ENCODE measurements at places on chromosomes 12 and 14.
A peak's percentile ranks its signal among the peaks of the same experiment; 100 is the strongest.

- DNase-seq, result no peak
- no peak overlapping the region for H3K27ac ChIP-seq
- H3K36me3 ChIP-seq, result no peaks in the 10 kb centered on the region
- peaks cover 13% of the 10 kb centered on the region for H3K4me1 ChIP-seq
- no peak overlapping the region for H3K4me3 ChIP-seq
These were observed 482.4 kb upstream of the SOX5 start for GRCh38 chr12:24431872-24432271.

DNA sequence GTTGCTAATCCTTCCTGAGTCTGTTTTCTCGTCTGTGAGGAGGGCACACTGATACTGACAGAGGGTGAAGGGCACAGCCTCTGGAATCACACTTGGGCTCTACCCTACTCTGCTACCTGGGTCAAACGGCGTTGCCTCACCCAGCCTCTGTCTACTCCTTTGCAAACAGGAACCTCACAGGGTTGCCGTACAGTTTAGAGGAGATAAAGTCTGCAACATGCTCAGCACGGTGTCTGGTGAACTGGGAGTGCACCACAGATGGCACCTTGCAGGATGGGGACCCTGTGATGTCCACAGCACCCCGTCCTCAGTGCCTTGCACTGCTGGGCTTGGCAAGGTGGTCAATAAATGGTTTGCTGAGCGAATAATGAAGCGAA is 38.3 kb downstream of the TESC start:
- no peak for DNase-seq
- no peak overlapping the region for H3K4me3 ChIP-seq
- H3K36me3 ChIP-seq, result no peaks in the 10 kb centered on the region
- peaks cover 19% of the 10 kb centered on the region for H3K4me1 ChIP-seq
- H3K27ac ChIP-seq, result no peak overlapping the region

GRCh38 chr12:14950421-14950820 is 11.0 kb downstream of the ARHGDIB start:
- DNase-seq, result no peak
- H3K27me3 ChIP-seq, result no peaks in the 10 kb centered on the region
- peak overlapping the region; percentile 52 for H3K4me3 ChIP-seq
- peak overlapping the region; percentile 99 for H3K27ac ChIP-seq
- H3K4me1 ChIP-seq, result peaks cover 65% of the 10 kb centered on the region

GRCh38 chr12:85016413-85016812 is 19.7 kb downstream of the TSPAN19 start:
- no peaks in the 10 kb centered on the region for H3K27me3 ChIP-seq
- H3K4me1 ChIP-seq, result no peaks in the 10 kb centered on the region
- H3K27ac ChIP-seq, result no peak overlapping the region
- H3K36me3 ChIP-seq, result no peaks in the 10 kb centered on the region
- DNase-seq, result no peak

- DNase-seq, result no peak
- H3K27ac ChIP-seq, result no peak overlapping the region
- no peak overlapping the region for H3K4me3 ChIP-seq
- peaks cover 16% of the 10 kb centered on the region for H3K27me3 ChIP-seq
These were observed 17.9 kb upstream of the NID2 start for GRCh38 chr14:52086711-52087110.

GRCh38 chr14:31529053-31529452 is 32.2 kb upstream of the NUBPL start:
- H3K4me1 ChIP-seq, result no peaks in the 10 kb centered on the region
- no peaks in the 10 kb centered on the region for H3K27me3 ChIP-seq
- H3K4me3 ChIP-seq, result no peak overlapping the region
- no peak for DNase-seq
